ENCODE measurements at places on chromosomes 2 and 18.

GRCh38 chr2:109582928-109583895, 30.6 kb downstream of the SEPTIN10 start:
- DNase-seq = no peak

- DNase-seq = no peak
These were observed 241.1 kb upstream of the VWC2L start for GRCh38 chr2:214169736-214170135.

GRCh38 chr2:226849349-226849748, 13.5 kb downstream of the RHBDD1 start:
- DNase-seq = no peak

GRCh38 chr2:120357768-120358167, 11.8 kb downstream of the INHBB start:
- DNase-seq = no peak

- DNase-seq = no peak
These were observed 31.4 kb downstream of the MYO5B start for GRCh38 chr18:50163505-50163904.

- no peak for DNase-seq
These were observed 63.6 kb downstream of the COX7A2L start for GRCh38 chr2:42297322-42297936.

GRCh38 chr18:63440881-63441280, 18.6 kb upstream of the VPS4B start:
- no peak for DNase-seq

DNA sequence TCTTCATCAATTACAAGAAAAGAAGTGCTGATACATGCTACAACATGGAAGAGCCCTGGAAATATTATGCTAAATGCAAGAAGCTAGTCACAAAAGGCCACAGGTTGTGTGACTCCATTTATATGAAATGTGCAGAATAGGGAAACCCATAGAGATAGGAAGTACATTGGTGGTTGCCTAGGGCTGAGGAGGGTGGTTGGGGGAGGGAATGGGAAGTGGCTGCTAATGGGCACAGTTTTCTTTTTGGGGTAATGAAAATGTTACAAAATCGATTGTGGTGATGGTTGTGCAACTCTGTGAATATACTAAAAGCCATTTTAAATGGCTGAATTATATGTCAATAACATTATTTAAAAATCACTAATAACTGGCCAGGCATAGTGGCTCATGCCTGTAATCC, 24.3 kb upstream of the RESP18 start:
- no peak for DNase-seq

DNA sequence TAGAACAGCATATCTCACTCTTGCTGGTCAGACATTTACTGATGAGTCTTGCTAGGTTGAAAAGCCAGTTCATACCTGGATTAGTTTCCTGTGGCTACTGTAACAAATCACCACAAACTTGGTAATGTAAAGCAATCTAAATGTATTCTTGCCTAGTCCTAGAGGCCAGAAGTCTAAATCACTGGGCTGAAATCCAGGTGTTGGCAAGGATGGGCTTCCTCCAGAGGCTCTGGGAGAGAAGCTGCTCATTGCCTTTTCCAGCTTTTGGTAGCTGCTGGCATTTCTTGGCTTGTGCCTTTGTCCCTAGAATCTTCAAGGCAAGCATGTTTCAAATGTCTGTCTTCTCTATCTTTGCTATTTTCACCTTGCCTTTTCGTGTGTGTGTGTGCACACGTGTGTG, 62.3 kb upstream of the MAP4K3 start:
- DNase-seq = no peak

GRCh38 chr18:12637901-12638643, 19.8 kb downstream of the SPIRE1 start:
- no peak for DNase-seq

GRCh38 chr2:127605691-127606263, 40.2 kb upstream of the GPR17 start:
- DNase-seq = no peak

- no peak for DNase-seq
These were observed 208.1 kb downstream of the NR4A2 start for GRCh38 chr2:156124458-156124857.

DNA sequence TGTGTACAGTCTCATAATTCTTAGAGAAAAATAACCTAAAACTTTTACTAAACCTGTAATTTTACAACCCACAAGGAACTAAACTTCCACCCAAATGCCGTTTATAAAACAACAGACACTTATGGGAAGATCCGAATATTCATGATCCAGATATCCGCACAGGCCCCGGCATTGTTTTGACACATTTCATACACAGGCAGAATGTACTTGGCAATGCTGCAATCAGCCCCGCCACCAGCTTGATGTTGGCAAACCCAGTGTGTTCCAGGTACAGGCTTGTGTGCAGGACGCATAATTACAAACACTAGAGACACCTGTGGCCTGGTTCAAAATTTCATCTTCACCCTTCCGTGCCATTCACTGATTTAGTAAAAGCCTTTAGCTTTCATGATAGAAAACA, 393.0 kb upstream of the SALL3 start:
- no peak for DNase-seq

DNA sequence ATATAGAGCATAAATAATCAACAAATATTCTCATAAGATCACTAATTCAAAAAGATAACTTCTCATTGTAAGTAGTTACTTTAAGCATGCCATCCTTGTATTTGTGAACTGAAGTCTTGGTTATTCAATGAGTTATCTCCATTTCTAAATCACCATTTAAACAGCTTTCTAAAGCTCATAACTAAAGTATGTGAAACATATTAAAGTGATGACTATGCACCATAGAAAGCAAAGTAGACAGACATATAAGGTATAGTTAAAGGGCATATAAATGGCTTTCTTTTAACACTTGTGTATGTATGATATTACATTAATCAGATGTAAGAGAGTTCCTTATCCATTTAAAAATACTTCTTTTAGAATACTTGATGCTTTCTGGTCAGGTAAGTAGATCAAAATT, 83.5 kb downstream of the IKZF2 start:
- DNase-seq = no peak

GRCh38 chr18:51520676-51521180, 323.2 kb upstream of the MEX3C start:
- no peak for DNase-seq

- DNase-seq = no peak
These were observed 622 bp downstream of the LRP2 start for GRCh38 chr2:169361706-169362117.

GRCh38 chr2:6148882-6149281, 456.7 kb downstream of the SOX11 start:
- no peak for DNase-seq

DNA sequence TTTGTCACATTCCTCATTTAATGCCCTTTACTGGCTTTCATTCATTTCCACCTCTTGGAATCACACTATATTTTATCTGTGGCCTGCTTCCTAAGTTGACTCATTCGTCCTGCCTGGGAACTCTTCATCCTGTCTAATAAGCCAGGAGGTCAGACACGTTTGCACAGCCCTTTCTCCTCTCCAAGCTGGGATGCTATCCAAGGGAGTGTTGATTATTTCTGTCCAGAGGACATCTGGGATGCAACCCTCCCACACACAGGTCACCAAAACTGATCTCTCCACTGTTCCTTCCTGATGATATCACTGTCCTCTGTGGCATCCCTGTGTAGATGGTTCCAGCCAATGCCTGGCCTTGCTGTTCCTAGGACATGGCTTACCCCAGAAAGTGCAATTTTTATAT, 79.8 kb upstream of the NOSTRIN start:
- DNase-seq = no peak

DNA sequence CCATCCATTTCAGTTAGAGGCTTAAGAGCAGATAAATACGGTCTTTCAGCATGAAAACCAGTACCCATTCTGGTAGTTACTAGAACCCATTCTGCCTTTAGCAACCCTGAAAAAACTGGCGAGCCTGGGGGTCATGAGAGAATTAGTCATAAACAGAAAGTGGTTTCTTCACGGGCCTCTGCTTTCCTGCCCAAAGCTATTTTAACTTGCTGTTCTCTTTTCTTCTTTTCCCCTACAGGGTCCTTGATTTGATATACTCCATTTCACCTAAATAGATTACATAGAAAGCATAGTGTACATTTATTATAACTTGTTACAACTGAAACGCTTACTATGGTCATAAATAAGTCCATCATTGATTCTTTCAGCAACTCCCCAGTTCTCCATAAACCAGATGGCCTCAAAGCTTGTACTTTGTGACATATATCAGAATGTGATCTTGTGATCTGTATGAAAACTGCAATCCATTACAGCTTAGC, 48.3 kb downstream of the WDFY1 start:
- no peak for DNase-seq

GRCh38 chr2:12399240-12399639, 317.5 kb upstream of the TRIB2 start:
- DNase-seq = no peak

- no peak for DNase-seq
These were observed 35.3 kb downstream of the ACVR1C start for GRCh38 chr2:157593411-157593810.

Measured in stimulated activated CD8-positive, alpha-beta memory T cell treated with anti-CD3 and anti-CD28 coated beads, Interleukin-12 subunit alpha, Interleukin-12 subunit beta, amount 100 ng/mL, for 4 hours (primary cell).